ENCODE measurements at places on chromosomes 7 and 10. TPM values are rescaled to one million over a fixed set of nuclear protein-coding genes. Genes with fewer than 3 reads are reported as not detected.

The EPDR1 gene
- total RNA-seq, result 2.7 TPM

The UCN3 gene
- not detected for total RNA-seq

The VSIR gene
- 0.42 TPM for total RNA-seq

The VWA2 gene
- 0.54 TPM for total RNA-seq

The CRHR2 gene
- total RNA-seq, result not detected

The TMEM236 gene
- not detected for total RNA-seq

The NAT16 gene
- total RNA-seq, result not detected

Data from endodermal cell (in vitro differentiated cells).